ENCODE measurements at places on chromosomes 6 and 20. TPM values are rescaled to one million over a fixed set of nuclear protein-coding genes. Genes with fewer than 3 reads are reported as not detected.

DNA sequence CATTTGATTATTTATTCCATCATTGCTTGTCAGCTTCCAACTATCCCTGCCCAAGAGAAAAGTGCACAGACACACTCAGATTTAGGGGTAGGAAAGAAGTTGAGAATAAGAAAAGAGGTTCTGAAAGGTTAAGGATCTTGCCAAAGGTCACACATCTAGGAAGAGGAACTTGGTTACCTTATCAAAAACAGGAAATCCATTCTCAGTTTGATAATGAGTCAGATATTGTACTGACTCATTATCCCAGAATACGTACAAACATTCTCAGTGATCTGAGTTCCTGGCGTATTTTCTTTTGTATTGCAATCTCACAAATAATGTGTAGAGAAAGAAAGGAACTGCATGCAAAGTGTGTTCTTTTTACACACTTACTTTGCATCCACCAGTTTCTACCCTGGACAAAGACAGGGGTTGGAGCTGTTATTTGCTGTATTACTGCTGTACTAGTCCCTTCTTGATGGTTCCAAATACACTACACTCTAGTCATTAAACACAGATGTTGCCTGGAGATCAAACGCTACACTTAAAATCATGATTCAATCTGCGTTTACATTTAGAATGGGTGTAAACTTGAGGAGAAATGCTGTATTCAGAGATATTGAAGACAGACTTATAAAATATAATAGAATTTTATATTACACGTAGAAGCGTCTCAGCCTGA is 545.7 kb downstream of the PRKN start:
- no peaks in the 10 kb centered on the region for H3K4me1 ChIP-seq
- no peak for DNase-seq
- no peaks in the 10 kb centered on the region for H3K36me3 ChIP-seq
- no peaks in the 10 kb centered on the region for H3K27me3 ChIP-seq
- no peak overlapping the region for H3K27ac ChIP-seq

- H3K4me1 ChIP-seq, result peaks cover 3% of the 10 kb centered on the region
- H3K4me3 ChIP-seq, result no peak overlapping the region
- no peak for DNase-seq
- H3K27ac ChIP-seq, result no peak overlapping the region
- H3K36me3 ChIP-seq, result no peaks in the 10 kb centered on the region
Observed at GRCh38 chr6:47700596-47700995, 2.2 kb downstream of the ADGRF4 start.

Gene NHSL1
- total RNA-seq, result 20.6 TPM

- H3K27me3 ChIP-seq, result no peaks in the 10 kb centered on the region
- no peaks in the 10 kb centered on the region for H3K4me1 ChIP-seq
- no peaks in the 10 kb centered on the region for H3K36me3 ChIP-seq
- DNase-seq, result no peak
- H3K4me3 ChIP-seq, result no peak overlapping the region
Observed at GRCh38 chr20:24705486-24705885, 236.1 kb downstream of the SYNDIG1 start.

Gene TAF8
- total RNA-seq, result 35.5 TPM

All from Panc1 (cell line).